ENCODE measurements at places on chromosomes 4 and X.

DNA sequence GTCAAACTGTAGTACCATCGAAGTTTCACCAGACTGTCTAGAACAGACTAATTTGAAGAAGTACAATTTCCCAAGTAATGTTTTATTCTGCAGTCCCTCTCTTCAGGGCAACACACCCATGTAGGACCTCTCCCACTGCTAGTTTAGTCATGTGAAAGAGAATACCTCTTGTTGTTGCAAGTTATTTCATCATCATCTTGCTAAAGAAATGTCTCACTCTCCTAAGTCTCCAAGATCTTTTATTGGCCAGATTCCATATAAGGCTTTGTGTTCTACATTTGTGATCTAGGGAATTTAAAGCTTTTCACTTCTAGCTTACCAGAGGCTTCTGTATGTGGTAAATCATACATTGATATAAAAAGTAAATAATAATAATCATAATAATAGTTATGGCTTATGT lies 745.3 kb upstream of the MAGEB2 start:
- no peak for DNase-seq

- no peak for DNase-seq
These were observed 77.3 kb downstream of the GPRIN3 start for GRCh38 chr4:89230271-89230670.

DNA sequence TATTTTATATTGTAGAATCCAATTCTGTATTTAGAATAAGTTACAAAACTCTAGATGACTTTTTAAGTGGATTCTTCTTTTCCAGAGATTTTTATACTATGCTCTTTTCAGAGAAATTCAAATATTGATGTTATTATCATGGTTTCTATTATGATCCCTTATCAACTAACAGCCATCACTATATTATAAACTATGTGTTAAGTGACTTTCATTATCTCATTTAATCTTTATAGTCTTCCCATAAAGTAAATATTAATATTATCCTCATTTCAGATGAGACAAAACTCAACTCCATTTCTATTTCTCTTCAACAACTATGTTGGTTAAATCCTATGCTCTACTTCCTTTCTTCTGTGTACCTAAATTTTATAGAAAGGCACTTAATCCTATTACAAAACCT lies 132.6 kb downstream of the ANKRD50 start:
- DNase-seq, result no peak

DNA sequence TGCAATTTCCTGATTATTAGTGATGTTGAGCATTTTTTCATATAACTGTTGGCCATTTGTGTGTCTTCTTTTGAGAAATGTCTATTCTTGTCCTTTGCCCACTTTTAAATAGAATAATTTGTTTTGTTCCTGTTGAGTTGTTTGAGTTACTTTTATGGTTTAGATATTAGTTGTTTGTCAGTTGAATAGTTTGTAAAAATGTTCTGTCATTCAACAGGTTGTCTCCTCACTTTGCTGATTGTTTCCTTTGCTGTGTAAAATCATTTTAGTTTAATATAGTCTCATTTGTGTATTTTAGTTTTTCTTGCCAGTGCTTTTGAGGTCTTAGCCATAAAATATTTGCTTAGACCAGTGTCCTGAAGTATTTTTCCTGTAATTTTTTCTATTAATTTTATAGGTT lies 181.8 kb upstream of the GLRA2 start:
- no peak for DNase-seq

- no peak for DNase-seq
These were observed 1142.2 kb downstream of the C4orf33 start for GRCh38 chr4:130238121-130238520.

- DNase-seq, result no peak
These were observed 169.1 kb downstream of the TEX13A start for GRCh38 chrX:105051364-105051763.

- no peak for DNase-seq
These were observed 44.4 kb downstream of the LRBA start for GRCh38 chr4:150970685-150971151.

DNA sequence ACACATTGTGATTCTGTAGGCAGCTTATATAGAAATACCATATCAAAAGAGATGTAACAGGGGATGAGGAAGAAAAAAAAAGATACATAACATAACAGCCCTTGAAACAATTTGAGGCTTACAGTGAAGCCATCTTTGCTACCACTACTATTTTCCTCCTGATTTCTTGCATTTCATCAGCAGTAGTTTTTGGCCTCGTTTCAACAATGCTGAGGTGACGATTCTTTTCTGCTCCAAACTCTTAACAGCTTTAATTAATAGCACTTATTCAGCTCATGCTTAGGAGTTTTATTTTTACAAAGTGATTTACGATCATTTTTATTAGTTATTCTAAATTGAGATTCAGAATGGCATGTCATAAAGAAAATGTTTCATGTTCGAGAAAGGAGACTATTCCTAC lies 163.2 kb downstream of the DCK start:
- DNase-seq, result no peak

GRCh38 chrX:38273453-38273852 lies 52.8 kb upstream of the SRPX start:
- no peak for DNase-seq

GRCh38 chr4:123559955-123560871 lies 163.6 kb downstream of the SPRY1 start:
- DNase-seq, result no peak

- no peak for DNase-seq
These were observed 71.8 kb downstream of the C4orf46 start for GRCh38 chr4:158599765-158600498.

DNA sequence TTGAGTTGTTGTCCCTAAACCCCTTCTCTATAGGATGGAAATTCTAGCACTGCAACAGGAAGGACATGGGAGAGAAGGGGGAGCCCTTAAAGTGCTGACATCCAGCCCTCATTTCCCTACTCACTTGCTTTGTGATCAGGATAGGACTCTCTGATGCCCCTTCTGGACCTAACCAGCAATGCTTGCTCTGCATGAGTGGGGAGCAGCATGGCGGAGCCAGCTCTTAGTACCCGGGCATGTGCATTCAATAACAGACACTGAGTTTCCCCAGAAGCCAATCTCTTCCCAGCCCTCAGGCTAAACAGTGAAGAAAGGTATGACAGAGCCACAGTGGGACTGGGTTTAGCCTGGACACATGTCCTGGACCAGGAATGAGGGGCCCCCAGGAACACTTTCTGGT lies 14.0 kb downstream of the SOD3 start:
- DNase-seq, result no peak

DNA sequence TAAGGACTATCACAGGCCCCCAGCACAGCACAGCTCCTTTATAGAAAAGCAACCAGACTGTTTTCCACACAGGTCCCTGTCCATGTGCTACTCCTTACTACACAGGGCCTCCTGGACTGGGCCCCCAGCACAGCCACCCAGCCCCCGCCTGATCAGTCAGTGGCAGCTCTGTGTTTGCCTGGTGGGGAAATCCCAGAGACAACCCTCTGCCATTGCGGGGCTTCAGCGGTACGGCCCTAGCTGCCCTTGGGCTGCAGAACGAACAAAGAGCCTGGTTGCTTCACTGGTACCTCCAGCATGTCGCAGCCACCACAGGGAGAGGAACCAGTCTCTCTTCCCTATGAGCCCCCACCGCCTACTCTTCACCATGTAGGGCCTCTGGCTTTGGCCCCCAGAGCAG lies 30.7 kb downstream of the CBR4 start:
- no peak for DNase-seq

GRCh38 chr4:116469582-116469981 lies 615.8 kb downstream of the TRAM1L1 start:
- no peak for DNase-seq

GRCh38 chr4:184103527-184104264 lies 114.0 kb downstream of the ENPP6 start:
- no peak for DNase-seq

GRCh38 chr4:113674251-113674650 lies 87.3 kb downstream of the CAMK2D start:
- DNase-seq, result no peak

Measured in stimulated activated CD8-positive, alpha-beta memory T cell treated with anti-CD3 and anti-CD28 coated beads, Interleukin-2, amount 100 ng/mL, for 48 hours (primary cell).